Stimulated activated CD4-positive, alpha-beta T cell treated with anti-CD3 and anti-CD28 coated beads, Interleukin-4, amount 100 ng/mL, for 1 hour (primary cell): ENCODE measurements at places on chromosomes 11 and 22.

DNA sequence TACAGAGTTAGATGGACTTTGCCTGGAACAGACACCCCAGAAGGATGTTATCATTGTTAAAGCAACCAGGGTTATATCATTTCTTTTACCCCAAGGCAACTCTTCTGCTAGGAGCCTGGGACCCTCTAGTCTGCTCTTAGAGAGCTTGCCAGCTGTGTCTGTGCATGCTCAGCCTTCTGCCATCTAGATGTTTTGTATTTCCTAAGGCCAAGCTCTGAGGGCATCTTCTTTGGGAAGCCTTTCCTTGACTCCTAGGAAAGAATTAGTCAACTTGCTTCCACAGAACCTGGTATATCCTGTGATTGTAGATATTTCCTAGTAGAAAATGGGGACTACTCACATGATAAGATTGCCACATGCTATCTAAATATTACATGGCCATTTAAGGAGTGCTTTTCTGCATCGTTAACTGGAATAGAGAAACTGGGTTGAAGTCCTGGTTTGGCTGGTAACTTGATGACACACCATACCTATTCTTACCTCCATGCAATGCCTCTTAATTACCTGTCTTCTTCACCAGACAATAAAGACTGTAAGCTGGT, 87.6 kb downstream of the STIM1 start:
- no peak for DNase-seq

GRCh38 chr11:103968685-103969084, 67.8 kb upstream of the DDI1 start:
- DNase-seq = no peak

GRCh38 chr11:115906171-115906570, 402.0 kb upstream of the CADM1 start:
- DNase-seq = no peak

DNA sequence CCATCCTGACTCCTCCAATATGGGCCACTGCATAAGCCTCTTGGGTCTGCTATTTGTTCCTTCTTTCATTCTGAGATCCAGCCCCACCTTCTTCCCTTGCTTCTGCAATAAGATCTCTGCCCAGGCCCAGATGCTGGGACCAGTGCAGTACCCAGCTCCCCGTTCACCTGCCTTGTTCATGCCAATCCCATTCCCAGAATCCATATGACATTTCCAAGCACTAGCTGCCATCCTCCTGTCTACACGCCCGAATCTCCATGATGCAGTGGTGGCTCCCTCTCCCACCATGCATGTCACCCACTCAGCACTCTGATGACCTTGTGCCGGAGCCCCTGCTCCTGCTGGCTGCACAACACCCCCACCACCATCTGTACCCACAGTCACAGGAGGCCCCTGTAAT, 11.4 kb upstream of the FAM83F start:
- no peak for DNase-seq

- DNase-seq = no peak
Observed at GRCh38 chr22:40594346-40594745, 42.2 kb downstream of the MRTFA start.

- no peak for DNase-seq
Observed at GRCh38 chr11:111976119-111976766, 39.1 kb downstream of the DIXDC1 start.

GRCh38 chr11:128691802-128692752, 1.8 kb upstream of the FLI1 start:
- DNase-seq = no peak

- no peak for DNase-seq
Observed at GRCh38 chr11:61787928-61788491, 4.4 kb downstream of the TMEM258 start.

GRCh38 chr22:48212727-48213126, 1450.3 kb downstream of the TBC1D22A start:
- DNase-seq = no peak
